ENCODE measurements at places on chromosomes 16 and 17.

DNA sequence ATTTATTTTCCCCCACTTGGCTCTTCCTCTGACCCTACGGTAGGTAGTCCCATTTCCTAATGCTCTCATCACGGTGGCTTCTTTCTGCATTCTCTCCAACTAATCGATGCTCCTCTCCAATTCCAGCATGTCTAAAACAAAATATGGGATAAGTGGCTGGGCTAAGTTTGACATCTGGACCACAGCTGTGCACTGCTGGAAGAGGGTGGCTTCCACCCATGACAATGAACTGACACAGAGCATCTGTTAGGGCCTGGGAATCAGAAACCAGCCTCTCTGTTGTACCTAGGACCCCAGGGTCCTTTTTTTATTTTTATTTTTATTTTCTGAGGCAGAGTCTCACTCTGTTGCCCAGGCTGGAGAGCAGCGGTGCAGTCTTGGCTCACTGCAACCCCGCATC is 29.0 kb upstream of the SLC39A11 start:
- no peak for DNase-seq

- no peak for DNase-seq
Observed at GRCh38 chr17:60390186-60390585, 1.7 kb downstream of the USP32 start.

GRCh38 chr17:2755891-2756724 is 6.7 kb upstream of the CCDC92B start:
- DNase-seq: no peak

- DNase-seq: no peak
Observed at GRCh38 chr17:61641715-61642114, 50.7 kb upstream of the NACA2 start.

GRCh38 chr17:50360486-50361115 is 12.4 kb downstream of the MRPL27 start:
- no peak for DNase-seq
